ENCODE measurements at places on chromosomes 16 and 17. TPM values are rescaled to one million over a fixed set of nuclear protein-coding genes. Genes with fewer than 3 reads are reported as not detected.

MYL4 gene
- total RNA-seq = 0.21 TPM

TCAP gene
- 0.80 TPM for total RNA-seq

MYCBPAP gene
- total RNA-seq = 0.35 TPM

NPW gene
- 0.70 TPM for total RNA-seq

CD300A gene
- total RNA-seq = 0.06 TPM

ATP2C2 gene
- 0.22 TPM for total RNA-seq

Measured in A549 treated with AZD2906 at 1 μM for 4 hours (cell line).